ENCODE measurements at places on chromosomes 13 and 19.

- no peak for DNase-seq
Measured at GRCh38 chr13:43153436-43154090, 130.2 kb downstream of the DNAJC15 start.

DNA sequence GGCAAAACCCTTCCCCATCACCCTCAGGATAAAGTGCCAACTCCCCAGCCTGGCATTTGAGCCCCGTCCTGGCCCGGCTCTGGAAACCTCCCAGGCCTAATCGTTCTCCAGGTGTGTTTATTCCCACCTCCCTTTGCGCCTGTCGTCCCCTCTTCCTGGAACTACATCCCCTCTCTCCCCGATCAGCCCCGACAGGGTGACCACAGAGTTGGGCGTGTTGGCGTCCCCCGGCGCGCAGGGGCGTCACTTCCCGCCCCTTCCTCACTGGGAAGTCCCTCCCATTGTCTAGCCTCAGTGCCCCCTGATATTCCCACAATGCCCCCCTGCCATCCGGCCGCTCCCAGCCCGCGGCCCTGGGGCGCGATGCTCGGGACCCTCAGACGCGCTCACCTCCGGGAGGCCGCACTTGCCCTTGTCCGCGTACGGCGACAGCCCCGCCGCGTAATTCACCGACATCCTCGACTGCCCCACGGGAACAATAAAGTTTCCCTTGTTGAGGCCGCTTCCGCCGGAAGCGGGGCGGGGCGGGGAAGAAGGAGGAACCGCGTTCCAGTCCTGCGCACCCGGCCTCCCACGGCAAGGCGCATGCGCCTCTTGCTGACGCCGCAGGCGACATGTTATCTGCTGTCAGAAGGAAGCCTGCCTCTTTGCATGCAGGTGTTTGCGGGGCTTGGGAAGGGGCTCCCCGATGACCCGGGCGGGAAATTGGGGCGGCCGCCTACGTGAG, at the start of the genes ANKRD24 and SIRT6:
TSS of gene ANKRD24 (plus strand) at position 606 of the 727 bp plus-strand sequence. CDS start 3,737 bp downstream, outside the sequence.
TSS of gene SIRT6 (minus strand) at position 480 of the 727 bp plus-strand sequence. CDS start at position 456, 24 bp downstream.
- DNase-seq: peak; percentile 61

DNA sequence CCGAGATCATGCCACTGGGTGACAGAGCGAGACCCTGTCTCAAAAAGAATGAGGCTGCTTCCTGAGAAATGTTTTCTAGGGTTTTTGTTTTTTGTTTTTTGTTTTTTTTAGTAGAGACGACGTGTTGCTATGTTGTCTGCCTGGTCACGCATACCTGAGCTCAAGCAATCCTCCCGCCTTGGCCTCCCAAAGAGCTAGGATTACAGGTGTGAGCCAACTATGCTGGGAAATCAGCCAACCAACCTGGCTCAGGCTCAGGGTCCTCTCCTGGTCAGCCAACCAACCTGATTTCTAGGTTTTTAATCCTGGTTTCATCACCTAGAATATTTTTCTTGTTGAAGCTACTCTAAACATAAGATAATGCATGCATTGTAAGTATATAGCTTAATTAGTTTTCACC, 7.8 kb downstream of the DHX34 start:
- no peak for DNase-seq

DNA sequence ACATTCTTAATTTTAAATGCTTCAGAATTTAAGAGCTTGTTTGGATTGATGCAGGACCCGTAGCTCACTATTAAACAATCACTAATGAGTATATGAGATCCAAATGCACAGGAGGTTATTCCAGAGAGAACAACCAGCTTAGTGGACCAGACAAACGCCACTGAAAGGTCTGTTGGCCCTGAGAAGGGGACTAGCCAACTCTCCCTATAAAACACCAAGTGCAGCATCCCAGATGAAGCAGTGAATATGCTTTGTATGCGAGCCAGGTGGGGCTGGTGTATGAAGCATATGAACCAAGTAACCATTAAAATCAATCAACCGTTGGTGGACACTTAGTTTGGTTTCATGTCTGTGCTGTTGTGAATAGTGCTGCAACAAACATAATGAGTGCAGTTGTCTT, 9.8 kb upstream of the LILRB1 start:
- DNase-seq: no peak

- no peak for DNase-seq
Measured at GRCh38 chr19:38152461-38153379, 71.3 kb downstream of the DPF1 start.

DNA sequence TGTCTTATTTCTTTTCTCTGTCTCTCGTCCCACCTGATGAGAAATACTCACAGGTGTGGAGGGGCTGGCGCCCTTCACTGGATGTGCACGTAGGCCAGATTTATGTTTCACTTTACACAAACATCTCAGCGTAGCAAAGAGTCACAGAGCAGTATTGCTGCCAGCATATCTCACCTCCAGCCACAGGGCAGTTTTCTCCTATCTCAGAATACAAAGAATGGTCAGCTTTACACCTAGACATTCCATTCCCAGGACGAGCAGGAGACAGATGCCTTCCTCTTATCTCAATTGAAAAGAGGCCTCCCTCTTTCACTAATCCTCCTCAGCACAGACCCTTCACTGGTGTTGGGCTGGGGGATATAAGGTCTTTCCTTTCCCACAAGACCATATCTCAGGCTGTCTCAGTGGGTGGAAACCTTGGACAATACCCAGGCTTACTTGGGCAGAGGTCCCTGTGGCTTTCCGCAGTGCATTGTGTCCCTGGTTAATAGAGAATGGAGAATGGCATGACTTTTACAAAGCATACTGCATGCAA, 7.2 kb upstream of the ZNF611 start:
- DNase-seq: no peak
